ENCODE measurements at places on chromosomes 12 and 14.

GRCh38 chr14:63475761-63476160 is 67.4 kb downstream of the PPP2R5E start:
- no peak for DNase-seq

DNA sequence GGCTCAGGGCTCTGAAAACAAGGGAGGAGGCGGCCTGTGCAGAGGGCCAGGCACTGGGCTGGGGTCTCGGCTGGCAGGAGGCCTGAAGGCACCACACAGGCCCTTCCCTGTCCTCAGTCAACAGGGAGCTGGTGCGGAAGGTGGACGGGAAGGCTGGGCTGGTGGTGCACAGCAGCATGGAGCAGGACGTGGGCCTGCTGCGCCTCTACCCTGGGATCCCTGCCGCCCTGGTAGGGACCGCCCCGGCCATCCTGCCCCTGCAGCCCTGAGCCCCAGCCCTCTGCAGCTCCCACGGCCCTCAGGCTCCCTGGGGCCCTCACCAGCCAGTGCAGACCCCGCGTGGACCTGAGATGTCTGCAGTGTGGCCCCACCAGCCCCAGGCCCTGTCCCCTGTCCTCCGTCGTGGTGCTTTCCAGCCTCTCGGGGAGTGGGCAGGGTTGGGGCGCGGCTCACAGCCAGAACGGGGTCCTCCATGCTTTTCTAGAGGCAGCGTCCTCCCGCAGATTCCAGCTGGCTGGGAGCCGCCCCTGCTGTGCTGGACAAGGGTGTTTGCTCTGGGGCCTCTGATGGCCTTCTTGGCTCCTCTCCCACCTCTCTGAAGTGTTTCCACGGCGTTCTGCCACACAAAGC is 18.1 kb downstream of the ASPG start:
- no peak for DNase-seq

- DNase-seq = no peak
Measured at GRCh38 chr12:62763861-62764645, 170.9 kb downstream of the PPM1H start.

DNA sequence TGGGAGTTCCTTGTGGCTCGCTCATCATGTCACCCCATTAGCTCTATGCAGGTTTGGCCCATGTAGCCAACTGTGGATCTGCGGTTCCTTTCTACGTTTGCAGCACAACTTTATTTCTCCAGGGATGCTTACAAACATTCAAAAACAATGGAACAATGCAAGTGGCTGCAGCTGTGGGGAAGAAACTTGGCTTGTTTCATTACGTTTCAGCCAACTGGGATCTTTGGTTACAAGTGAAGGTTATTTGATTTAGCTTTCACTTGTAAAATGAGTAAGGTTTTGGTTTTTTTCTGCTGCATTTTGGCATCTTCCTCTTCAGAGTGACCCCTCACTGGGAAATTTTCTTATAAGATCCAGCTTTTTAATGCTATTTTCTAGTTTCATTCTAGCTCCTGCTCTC is 105.9 kb downstream of the PLXNC1 start:
- no peak for DNase-seq

DNA sequence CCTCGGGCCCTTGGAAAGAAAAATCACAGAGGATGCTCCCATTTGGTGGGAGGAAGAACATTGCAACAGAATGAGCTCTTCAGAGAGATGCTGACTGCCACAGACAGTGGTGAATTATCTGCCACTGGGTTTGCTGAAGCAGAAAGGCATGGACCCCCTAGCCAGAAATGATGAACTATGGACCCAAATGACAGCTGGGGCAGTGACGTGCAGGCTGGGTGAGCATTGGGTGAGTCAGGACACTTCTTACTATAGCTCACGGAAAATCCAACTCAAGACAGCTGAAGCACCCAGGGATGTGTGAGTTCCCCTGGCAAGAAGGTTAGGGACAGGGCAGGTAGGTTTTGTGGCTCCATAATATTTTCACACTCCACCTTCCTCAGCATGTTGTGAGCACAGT is 993.2 kb downstream of the BCL11B start:
- no peak for DNase-seq

GRCh38 chr12:29242921-29243431 is 93.9 kb downstream of the FAR2 start:
- DNase-seq = no peak

DNA sequence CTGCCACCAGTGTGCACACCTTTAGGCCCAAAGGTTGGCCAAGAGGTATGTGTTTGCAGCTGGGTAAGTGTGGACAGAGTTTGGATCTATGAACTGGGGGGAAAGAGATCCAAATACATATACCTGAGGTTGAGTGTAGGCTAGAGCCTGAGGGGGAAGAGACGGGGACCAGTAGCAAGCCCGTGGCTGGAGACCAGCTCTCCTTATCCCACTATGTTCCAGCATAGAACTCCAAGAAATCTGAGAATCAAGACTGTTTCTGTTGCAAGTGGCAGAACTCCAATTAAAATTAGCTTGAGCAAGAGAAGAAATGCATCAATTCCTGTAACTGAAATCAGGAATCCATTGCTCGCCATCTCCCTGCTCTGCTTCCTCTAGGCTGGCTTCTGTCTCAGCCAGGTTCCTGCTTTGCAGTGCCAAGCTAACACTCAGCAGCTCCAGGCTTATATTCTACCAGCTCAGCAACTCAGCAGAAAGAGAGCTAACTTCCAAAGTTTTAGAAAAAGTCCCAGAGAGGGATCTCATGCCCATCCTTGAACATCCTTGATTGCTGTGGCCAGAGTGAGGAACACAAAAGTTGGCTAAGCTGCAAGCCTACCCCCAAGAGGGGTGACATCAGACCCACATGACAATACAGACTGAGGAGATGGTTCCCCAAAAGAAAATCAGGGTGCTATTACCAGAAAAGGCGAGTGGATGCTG is 1.5 kb upstream of the PCK2 start:
- no peak for DNase-seq

DNA sequence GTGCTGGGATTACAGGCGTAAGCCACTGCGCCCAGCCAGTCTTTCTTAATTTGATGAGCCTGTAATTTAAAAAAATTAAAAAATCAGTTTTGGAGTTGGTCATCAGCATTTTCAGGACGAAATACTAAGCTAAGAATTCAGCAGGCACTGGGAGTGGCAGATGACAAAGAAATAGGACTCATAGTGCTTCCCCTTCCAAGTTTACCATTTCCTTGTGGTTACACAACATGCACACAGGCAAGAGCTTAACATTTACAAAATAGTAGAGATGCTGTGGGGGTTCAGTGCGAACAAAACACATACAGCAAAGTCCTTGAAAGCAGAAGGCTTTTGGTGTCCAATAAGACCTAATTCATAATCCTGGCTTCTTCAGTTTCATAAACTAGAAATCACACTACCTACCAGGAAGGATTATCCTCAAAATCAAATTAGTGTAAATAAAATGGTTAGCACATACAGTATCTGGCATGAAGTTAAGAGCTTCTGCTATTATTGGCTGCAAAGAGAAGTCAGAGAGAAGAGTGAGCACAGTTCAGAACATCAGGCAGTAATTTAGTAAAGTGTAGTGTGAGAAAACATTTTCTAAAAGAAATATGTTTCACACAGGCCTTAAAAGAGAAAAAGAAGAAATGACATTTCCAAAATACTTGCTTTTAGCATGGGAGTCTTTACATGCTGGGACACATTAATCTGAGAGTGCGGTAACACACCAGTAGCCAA is 22.2 kb upstream of the KIF21A start:
- DNase-seq = no peak

- peak; percentile 48 for DNase-seq
Measured at GRCh38 chr12:100154474-100155247, 12.0 kb upstream of the BLTP3B start.

GRCh38 chr12:132582058-132582420 is 28.3 kb downstream of the LRCOL1 start:
- DNase-seq = no peak

GRCh38 chr12:103840876-103841689 is at the start of gene NT5DC3:
Gene NT5DC3 (minus strand): TSS chr12:103841234. CDS start chr12:103841156, 78 bp downstream.
- peak; percentile 54 for DNase-seq

- DNase-seq = no peak
Measured at GRCh38 chr14:61467296-61467695, 145.9 kb downstream of the PRKCH start.

DNA sequence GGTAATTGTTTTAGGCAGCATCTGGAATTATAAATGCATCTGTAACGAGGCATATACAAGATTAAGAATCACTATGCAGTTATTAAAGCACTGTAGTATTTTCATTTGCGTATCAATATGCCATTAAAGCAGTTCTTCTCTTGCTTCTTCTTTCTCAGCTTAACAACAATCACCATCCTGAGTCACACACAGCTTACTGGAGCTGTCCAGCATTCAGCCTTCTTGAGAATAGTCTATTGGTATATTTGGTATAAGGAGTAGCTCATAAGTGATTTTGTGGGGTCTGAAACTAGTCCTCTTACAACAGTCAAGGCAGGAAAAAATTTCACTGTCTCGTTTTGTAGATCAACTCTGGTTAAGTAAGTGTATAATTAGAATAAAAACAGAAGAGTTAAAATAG is 523.0 kb upstream of the FOXG1 start:
- DNase-seq = no peak

DNA sequence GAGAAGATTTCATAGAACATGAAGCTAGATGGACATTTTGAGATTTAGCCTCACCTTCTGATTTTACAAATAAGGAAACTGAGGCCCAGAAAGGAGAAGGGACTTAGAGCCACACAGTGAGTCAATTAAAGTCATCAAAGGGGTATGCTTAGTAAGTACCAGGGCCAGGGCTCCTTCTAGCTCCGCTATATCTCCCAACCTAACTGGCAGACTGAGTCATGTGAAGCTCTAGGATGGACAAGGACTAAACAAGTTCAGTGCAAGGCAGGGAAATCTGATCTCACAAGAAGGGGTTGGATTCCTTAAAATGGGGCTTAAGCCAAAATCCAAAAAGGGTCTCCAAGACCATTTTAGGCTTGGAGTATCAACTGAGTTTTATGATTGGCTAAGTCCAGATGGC is 215.8 kb downstream of the PHLDA1 start:
- DNase-seq = no peak

GRCh38 chr12:55696141-55696540 is 11.6 kb downstream of the ITGA7 start:
- no peak for DNase-seq

DNA sequence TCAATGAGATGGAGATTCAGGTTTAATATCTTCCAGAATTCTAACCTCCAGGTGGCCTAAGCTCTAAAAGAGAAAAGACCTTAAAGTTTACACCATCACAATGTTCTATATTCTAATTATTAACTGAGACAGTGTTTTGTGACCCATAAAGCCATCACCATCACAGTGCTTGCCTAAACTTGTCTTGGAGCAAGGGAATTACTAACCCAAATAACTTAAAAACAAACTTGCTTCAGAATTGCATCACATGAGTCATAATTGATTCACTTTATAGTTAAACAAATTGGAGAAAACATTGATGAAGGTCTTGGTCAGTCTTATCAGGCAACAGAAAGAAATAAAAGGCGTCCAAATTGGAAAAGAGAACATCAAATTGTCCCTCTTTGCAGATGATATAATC is 54.5 kb upstream of the ALG10 start:
- no peak for DNase-seq

- DNase-seq = no peak
Measured at GRCh38 chr14:102295270-102295669, 9.7 kb downstream of the MOK start.
